Tongue (tissue), 3 donors: ENCODE measurements at places on chromosomes 5 and 9.
A peak's percentile ranks its signal among the peaks of the same experiment; 100 is the strongest.

GRCh38 chr5:126449751-126450271, 26.6 kb downstream of the GRAMD2B start:
- DNase-seq, result no peak

- DNase-seq, result peak; percentile 5
Observed at GRCh38 chr5:78113689-78114264, 180.7 kb downstream of the AP3B1 start.

GRCh38 chr9:446074-446699, 231.5 kb downstream of the DOCK8 start:
- no peak for DNase-seq

GRCh38 chr5:15718421-15719179, 218.6 kb downstream of the FBXL7 start:
- no peak for DNase-seq
